HuH-7.5 (cell line): ENCODE measurements at places on chromosomes 7 and 10.

DNA sequence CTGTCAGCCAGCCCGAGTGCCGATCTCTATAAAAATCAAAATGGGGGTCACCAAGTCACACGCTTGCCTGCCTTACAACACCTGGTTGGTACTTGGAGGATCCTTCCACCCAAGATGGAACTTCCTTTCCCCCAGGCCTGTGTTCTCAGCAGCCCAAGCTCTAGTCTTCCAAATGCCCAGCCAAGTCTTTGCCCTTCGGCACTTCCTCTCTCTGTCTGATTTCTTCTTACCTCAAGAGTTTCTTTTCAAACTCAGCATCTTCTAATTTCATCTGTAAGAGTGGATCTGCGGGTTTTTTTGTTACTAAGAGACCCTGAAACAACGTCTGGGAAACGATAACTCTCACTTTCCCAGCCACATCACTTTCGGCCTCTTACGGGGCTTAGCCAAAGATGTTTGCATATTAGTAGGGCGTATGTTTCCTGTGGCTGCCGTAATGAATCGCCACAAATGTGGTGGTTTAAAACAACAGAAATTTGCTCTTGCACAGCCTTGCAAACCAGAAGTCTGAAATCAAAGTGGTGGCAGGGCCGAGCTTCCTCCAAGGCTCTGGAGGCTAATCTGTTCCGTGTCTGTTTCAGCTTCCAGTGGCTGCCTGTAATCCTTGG, 219.9 kb downstream of the TCF7L2 start:
- DNase-seq: no peak

DNA sequence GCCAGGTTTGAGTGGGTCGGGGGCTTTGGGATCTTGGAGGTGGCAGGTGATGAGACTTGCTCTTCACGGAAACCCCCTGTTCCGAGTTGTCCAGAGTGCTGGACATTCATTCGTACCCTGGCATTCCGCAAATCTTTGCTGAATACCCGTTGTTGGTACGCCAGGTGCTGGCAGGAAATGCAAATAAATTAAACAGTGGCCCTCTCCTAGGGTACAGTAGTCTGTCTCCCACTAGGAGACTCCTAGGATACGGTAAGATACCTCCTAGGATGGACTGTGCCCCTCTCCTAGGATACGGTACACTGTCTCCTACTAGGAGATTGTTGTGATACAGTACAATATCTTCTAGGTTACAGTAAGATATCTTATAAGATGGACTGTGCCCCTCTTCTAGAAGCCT, 544 bp downstream of the SEC23IP start:
- DNase-seq: no peak

DNA sequence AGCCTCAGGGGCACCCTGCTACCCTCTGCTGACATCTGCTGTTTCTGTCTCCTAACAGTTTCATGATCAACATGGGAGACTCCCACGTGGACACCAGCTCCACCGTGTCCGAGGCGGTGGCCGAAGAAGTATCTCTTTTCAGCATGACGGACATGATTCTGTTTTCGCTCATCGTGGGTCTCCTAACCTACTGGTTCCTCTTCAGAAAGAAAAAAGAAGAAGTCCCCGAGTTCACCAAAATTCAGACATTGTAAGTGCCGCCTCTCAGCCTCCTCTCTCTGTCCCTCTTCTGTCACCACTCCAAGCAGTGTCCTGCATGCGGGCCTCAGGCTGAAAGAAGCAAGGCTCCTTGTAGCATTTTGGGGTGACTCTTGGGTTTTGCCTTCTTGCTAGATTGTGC, 39.0 kb downstream of the POR start:
- no peak for DNase-seq

DNA sequence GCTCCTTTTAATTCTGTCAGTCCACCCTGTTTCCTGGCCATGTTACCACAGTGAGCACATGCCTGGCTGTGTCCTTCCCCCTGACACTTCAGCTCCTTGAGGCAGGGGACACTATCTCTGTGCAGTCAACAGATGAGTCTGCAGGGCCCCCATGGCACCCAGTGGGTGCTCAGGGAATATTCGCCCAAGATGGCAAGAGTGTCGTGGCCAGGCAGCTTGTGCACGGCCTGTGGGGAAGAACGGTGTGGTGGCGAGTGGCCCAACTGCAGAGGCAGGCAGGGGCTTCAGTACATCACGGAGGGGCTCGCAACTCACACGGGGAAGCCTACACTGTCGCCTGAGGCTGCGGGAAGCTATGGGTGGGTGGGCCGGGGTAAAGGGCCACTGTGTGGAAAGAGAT, 91.1 kb downstream of the TRRAP start:
- no peak for DNase-seq

GRCh38 chr10:58648131-58648530, 135.5 kb downstream of the BICC1 start:
- no peak for DNase-seq

- no peak for DNase-seq
These were observed 799.0 kb downstream of the NRG3 start for GRCh38 chr10:82674036-82674435.

DNA sequence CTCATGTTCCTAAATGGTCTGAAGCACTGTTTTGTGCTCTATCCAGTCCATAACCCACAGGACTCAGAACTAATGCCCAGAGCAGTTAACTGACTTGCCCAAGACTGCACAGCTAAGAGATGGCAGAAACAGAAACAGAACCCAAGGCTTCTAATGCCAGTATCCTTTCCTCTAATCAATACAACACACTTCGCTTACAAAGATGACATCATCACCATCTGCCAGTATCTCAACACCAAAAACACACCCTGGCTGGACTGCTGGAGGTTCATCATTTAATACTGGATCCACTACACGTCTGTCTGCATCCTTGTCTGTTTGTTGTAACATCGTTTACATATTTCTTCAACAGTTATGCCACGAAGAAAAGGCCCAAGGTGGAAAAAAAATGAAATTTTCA, 165.3 kb downstream of the SFMBT2 start:
- no peak for DNase-seq

DNA sequence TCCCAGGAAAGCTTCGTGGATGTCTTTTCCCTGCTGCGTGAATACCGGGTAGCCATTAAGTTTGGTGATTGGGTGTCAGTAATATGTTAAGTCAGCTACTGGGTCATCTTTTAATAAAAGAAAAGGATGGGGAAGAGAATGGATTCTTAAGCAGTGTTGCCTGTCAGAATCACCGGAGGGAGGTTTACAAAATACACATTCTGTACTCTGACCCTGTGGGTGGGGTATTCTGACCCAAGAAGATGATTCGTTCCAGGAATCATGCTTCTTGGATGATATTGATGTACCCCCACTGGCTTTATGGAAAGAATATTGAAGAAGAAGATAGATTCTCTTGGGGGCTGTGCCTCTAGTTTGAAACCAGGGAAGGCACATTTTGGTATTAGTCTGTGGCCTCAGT, 18.3 kb downstream of the SGPL1 start:
- DNase-seq: no peak

DNA sequence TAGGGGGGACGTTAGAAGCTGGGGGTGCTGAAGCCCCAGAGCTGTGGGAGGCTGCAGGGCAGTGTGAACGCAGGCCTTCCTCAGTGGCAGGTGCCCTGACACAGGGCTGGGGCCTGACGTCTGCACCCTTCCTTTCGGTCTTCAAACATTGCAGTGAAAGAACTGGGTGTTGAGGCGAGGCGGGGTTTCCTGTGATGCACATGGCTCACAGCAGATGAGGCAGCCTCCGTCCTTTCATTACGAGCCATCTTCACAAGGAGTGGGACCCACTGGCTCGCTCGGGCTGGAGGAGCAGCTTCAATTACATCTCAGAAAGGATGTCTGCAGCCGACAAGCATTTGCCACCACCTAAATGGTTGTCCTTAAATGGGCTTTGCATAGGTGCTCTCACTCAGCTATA, 180.3 kb upstream of the SHH start:
- no peak for DNase-seq

DNA sequence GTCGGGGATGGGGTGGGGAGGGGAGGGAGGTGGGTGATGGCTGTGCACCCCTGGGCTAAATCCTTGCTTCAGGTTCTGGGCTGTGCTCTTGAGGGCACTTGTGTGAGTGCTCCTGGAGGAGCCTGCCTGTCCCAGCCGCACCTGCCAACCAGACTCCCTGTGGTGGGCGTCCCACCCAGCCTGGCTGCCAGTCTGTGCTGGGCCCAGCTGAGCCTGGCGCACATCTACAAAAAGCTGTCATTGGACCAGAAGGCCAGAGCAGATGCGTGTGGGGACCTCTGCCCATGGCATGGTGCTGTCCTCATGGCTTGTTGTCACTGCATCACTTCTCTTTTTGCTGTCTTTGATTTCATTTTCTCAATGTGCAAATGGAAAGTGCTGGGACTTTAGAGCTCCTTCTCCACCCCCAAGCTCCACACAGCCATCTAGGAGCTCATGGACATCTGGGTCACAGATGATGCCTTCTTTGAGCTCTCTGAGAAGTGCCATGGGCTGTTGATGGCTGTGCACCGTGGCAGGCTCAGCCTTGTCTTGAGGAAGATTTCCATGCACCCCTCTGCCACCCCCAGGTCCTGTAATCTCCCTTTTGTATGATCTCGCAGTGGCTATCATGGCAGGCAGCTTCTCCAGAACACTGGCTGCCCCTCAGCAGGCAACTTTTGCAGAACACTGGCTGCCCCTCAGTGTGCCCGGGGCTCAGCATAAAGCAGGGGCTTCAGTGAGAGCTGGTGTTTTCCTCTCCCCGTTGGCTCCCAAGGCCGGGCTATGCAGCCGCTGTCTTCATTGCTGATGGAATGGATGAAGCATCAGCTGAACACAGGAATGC, 83.9 kb downstream of the ADCY1 start:
- DNase-seq: no peak

DNA sequence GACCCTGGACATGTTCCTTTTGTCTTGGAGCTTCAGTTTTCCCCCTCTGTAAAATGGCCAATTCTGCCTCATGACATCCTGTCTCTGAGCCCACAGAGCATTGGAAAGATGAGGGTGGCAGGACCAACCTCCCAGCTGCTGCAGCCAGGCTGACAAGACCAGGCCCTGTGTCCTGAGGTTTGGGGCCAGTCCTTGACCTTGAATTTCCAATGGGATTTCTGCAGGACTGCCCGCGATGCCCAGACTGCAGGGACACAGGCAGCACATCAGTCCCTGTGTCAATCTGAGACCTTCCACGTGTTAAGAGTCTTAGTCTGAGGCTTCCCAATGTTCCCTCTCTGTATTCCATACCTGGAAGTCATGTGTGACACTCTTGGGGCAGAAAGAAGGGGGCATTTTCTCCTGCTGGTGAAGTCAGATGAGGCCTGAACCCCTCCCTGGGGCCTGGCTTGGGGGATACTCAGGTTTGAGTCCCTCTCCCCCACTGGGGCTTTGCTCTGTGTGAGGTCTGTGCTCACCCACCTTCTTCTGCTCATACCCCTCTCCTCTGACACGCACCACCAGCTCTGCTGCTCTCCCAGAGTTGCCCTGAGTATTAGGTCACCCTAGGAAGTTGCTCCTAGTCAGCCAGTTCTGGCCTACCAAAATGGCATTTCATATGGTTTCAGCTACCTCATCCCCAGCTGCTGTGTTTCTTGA, 79.2 kb downstream of the ADCY1 start:
- no peak for DNase-seq

GRCh38 chr10:127968027-127968441, 61.1 kb downstream of the PTPRE start:
- DNase-seq: no peak

- DNase-seq: no peak
These were observed 156.6 kb downstream of the RPS24 start for GRCh38 chr10:78190051-78190825.

GRCh38 chr7:37315772-37316715, 132.6 kb downstream of the ELMO1 start:
- DNase-seq: no peak

DNA sequence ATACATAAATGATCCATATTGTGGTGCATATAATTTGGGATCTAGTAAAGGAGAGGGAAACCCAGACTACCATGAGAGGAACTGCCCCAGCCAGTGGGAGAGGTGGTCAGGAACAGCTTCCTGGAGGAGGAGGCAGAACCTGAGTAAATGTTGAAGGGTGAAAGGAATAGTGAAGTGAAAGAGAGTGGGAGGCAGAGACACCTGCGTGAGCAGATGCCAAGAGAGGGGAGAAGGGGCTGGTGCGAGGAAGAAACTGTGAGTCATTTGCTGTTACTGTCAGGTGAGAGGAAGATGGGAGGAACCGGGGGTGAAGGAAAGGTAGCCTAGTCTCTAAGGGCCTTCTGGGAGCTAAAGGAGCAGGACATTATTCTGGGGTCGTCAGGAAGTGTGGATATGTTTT, 294.8 kb downstream of the GRID1 start:
- DNase-seq: no peak

- no peak for DNase-seq
These were observed 153.9 kb downstream of the AGMO start for GRCh38 chr7:15407910-15408309.

DNA sequence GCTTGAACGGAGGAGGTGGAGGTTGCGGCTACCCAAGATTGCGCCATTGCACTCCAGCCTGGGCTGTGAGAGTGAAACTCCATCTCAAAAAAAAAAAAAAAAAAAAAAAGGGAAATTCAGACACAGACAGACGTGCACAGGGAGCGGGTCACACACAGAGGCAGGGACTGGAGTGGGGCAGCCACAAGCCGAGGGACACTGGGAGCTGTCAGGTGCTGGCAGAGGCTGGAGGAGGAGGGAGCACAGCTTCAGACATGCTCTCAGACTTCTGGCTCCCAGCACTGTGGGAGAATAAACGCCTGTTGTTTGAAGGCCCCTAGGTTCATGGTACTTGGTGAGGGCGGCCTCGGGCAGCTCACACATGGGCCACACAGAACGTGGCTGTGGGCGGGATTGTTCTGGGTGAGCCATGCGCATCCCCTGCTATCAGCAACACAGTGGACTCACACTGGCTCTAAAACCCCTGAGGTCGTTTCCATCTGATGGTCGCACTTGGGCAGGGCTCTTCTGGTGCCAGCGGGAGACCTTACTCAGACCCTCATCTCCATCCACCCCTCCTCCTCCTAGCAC, 375.9 kb downstream of the DNAJB6 start:
- DNase-seq: no peak
